ENCODE measurements at places on chromosomes 6 and 20.

DNA sequence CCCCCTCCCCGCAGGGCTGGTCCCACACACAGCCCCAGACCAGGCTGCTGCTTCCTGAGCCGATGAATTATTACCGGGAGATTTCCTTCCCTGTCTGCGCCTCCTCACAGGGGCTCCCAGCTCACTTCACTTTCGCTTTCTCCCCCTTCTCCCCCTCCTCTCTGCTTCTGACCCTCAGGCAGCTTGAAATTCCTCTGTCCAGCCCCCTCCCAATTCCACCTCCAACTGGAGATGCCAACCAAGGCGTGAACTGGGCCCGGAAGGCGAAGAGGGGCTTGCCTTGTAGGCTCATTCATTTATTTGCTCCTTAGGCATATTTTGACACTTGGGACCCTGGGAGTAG lies 1.7 kb upstream of the TCF15 start:
- no peak for DNase-seq

- DNase-seq = no peak
These were observed 31.4 kb upstream of the FBXO9 start for GRCh38 chr6:53033764-53034163.

GRCh38 chr6:56003616-56004015 lies 128.2 kb upstream of the BMP5 start:
- DNase-seq = no peak

DNA sequence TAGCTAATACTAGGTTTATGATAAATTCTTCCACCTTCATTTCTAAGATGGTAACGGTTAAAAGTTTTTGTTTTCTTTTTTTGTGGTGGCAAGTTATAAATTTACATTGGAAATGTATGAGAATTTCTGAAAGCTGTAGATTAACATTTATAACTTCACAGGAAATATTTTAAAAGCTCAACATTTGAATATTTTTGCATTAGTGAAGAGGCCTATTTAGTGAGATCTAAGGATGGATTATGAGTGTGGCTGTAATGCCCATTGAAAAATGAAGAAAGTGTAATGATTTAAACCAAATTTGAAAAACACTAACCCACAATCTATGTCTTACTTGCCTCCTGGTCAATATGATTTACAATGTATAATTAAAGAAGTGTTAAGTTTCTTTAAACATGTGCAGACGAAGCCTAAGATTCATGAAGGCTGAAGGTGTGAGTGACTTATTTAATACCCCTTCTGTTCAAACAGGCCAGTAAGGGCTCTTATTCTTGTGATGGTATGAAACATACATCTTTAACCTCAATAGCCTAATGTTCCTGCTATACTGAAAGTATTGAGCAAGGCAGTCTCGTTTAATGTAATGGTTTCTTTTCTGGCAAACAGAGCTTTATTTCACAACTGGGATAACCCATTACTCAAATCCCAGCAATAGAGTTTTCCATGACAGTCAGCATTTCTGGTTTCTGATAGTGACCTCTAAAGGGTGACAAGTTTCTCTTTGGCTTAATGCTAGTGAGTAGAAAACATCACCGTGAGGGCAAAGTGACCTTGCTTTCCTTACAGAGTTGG lies 13.2 kb downstream of the HDGFL1 start:
- no peak for DNase-seq

DNA sequence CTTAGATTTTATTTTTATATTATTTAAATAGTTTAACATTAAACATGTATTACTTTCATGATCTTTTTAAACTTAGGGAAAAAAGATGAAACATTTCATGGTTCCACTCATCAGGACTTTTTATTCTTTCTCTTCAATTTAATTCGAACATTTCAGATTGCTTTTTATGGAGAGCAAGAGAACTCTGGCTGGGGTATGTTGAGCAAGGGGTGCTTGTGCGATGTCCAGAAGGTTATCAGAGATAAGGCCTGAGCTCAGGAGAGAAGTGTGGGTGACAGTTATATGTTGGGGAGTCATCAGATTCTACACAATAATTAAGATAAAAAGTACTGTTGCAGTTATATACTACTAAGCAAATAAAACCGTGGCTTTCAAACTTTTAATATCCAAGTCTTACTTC lies 37.5 kb downstream of the FKBP5 start:
- DNase-seq = peak; percentile 33

DNA sequence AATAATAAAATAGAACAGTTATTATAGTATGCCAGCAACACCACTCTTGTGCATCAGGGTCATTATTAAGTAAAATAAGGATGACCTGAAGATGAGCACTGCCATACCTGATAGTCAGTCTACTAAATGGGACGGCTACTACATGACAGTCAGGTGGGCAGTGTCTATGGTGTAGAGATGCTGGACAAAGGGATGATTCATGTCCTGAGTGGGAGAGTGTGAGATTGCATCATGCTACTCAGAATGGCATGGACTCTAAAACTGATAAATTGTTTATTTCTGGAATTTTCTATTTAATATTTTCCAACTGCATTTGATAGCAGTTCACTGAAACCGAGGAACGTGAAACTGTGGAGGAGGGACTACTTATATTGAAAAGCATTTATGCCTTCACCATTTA lies 38.8 kb downstream of the SNX9 start:
- no peak for DNase-seq

GRCh38 chr20:10863337-10864060 lies 189.7 kb upstream of the JAG1 start:
- DNase-seq = no peak

GRCh38 chr6:715709-716491 lies 23.0 kb upstream of the EXOC2 start:
- no peak for DNase-seq
